ENCODE measurements at places on chromosomes 2 and 18.
A peak's percentile ranks its signal among the peaks of the same experiment; 100 is the strongest.

GRCh38 chr2:62163106-62163831 lies 32.6 kb upstream of the B3GNT2 start:
- DNase-seq: no peak

- no peak for DNase-seq
Observed at GRCh38 chr2:209875270-209875669, 103.6 kb downstream of the UNC80 start.

- DNase-seq: no peak
Observed at GRCh38 chr2:205720451-205720902, 38.2 kb downstream of the NRP2 start.

DNA sequence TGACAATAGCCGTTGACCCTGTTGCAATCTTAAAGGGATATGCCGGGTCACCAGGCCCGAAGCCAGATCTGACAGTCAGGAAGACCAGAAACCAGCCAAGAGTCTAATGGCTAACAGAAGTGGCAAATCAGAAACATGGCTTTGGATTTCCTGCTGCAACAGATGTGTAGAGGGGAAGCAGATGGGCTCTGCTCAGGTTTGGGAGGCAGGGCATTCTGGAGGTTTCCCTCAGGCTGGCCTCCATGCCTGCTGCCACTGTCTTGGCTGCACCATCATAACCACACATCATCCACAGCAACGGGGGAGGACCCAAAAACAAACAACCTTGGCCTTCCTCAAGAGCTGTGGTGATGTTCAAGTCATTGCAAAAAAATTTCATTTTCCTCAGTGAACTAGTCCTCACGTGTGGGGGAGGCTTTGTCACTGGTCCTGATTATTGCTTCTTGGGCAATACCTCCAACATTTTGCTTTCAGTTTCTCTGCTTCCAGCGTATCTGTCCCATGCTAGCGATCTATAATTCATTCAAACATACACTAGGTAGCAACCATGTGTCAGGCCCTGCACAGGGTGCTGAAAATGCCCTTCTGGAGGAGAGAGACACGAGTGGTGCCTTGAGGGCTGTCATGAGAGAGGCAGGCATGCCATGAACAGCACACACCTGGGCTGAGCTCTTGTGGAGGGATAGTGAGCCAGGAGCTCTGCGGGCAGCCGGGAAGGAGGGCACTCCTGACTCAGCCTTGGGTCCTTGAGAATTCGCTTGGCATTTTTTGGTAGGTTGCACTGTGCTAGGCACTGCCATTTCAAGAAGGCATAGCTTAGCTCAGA lies 48.2 kb upstream of the LGALSL start:
- peak; percentile 40 for DNase-seq

- DNase-seq: no peak
Observed at GRCh38 chr2:240561325-240561971, 1.3 kb downstream of the DUSP28 start.

DNA sequence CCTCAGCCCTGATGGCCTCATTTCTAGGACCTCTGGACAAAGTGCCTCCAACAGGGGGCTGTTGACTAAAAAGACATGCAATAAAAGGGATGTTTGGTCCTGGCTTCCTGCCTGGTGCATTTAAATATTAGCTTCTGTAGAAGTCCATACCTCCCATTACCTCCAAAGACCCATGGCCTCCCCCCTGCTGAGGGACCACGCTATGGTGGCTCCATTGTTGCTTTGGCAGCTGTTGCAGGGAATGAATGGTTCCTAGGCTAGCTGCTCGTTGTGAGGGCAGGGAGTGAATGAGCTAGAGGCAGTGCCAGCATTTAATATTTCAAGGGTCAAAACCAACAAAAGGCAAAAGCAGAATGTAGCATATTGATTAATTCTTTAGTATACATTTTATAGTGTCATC lies 285.9 kb downstream of the SLC8A1 start:
- DNase-seq: no peak

- DNase-seq: peak; percentile 49
Observed at GRCh38 chr18:63307551-63308200, 11.9 kb downstream of the BCL2 start.

DNA sequence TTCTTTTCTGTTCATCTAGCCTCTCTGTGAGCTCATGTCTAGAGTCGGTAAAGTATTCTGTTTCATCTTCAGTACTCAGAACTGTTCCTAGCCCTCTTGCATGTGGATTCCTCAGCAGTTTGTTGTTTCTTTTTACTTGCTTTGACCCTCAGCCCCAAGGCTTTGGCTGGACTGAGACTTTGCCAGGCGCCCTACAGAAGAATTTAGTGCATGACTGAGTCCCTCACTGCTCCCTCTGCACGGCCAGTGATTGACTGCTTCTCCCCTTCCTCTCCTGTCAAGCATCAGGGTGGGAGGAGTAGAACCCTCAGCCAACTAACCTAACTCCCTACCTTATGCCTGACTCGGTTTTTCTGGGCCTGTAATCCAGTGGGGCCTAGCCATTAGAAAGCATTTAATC lies 109.8 kb downstream of the ESCO1 start:
- DNase-seq: no peak

DNA sequence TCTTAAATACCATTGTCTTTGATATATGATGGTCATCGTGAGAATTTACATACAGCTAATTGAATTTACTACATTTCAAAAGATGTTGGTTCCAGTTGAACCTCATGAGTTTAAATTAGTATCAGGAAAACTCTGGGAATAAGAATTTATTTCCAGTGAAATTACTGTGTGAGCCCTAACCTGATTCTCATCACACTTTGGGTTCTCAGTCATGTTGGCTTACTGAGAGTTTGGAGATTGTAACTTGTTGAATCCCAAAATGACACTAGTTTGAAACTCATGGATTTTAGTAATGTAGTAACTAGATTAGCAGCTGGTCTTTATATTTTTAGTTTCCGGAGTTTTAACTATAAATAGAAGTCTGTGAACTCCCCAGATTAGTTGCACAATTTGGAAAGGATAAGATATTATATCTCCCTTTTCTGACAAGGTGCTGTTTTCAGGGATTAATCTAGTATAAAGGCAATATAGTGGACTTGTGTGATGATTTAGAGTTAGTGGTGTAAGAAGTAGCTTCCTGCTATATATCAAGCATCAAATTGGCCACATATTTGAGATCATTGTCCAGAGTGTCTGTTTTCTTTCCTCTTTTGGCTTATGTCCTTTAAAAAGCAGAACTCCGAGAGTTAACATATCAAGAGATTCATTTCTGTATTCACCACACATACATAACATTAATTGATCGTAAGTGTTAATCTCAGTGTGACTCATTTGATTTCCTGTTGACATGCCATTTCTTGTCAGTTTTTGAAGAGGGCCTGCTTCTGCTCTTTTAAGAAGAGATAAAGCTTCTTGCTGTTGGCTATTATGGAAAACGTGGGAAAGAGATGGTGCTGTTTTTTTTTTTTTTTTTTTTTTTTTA lies 15.7 kb downstream of the NDUFV2 start:
- no peak for DNase-seq

DNA sequence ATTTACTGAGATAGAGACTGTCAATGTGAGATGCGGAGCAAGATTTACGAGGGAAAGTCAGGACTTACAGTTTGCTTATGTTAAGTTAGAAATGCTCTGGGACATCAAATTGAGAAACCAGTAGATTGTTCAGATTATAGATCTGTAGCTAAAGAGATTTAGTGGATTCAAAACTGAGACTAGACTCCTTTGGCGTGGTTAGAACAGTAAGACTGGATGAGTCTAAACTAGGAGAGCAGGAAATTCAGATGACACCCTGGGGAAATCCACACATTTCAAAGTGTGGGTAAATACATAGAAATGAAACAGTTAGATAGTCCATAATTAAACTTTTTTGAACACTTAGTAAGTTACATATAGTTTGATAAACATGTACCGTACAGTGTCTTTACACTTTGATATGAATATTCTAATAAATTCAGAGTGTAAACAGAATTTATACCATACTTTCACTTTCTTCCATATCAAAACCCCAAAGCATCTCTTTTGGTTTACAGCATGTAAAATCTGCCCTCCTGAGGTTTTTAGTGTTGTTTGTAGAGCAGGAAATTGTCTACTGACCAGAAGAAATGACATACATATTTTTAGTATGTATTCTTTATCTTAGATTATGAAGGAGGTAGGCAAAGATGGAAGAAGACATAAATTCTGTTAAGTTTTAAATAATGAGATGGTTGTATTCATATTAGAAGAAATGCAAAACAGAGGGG lies 231.5 kb downstream of the NYAP2 start:
- no peak for DNase-seq

- DNase-seq: no peak
Observed at GRCh38 chr2:190678444-190679162, 29.7 kb downstream of the NAB1 start.

GRCh38 chr2:54500404-54501205 lies 44.5 kb downstream of the SPTBN1 start:
- DNase-seq: no peak

DNA sequence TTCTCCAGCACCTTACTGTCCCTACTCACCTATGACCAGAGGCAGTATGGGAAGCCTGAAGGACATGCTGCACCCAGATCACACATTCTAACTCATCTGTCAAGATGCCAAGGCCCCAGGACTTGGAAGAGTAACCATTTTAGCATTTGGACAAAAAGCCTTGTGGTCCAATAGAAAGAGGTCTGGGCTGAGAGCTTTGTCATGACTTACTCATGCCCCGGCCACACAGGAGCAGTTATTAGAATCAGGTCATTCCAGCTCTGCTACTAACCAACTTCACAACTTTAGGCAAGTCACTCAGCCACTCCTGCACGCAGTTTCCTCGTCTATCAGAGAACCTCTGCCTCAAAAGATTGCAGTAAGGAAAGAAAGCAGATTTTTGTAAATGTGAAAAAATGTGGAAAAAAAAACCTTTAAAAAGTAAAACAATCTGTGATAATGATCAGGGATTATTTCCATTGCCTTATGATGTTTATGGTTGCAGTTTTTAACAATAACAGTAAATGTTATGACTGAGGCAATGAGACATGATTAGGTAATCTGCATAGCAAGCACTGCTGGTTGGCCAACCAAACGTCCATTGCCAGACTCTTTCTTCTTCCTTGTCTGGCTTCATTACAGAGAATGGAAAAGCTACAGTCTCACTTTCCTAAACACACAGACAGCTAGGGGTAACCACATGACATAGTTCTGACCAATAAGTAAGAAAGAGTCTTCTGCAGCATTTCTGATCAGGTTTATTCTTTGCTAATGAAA lies 255.4 kb upstream of the CHAC2 start:
- no peak for DNase-seq

DNA sequence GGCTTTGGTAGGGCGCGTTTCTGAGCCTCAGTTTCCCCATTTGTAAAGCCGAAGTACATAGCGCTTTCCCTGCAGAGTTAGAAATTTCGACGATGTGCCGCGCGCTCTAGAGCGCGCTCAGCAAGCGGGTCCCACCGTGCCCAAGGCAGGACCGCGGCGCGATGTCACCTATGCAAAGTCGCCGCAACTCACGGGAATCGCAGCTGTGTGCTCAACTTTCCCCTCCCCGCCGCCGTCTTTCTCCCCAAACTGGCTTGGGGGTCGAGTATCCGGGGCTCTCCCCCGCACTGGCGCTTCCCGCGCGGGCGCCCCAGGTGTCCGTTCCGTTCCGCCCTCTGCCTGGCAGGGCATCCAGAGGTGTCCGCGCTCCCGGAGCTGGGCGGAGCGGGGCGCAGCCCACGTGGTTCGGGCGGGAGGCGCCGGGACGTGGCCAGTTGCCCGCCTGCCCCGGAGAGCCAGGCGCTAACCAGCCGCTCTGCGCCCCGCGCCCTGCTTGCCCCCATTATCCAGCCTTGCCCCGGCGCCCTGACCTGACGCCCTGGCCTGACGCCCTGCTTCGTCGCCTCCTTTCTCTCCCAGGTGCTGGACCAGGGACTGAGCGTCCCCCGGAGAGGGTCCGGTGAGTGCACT lies at the start of gene MLPH:
TSS of gene MLPH (plus strand) at position 433 of the 630 bp plus-strand sequence. CDS start 6,176 bp downstream, outside the sequence.
- no peak for DNase-seq

DNA sequence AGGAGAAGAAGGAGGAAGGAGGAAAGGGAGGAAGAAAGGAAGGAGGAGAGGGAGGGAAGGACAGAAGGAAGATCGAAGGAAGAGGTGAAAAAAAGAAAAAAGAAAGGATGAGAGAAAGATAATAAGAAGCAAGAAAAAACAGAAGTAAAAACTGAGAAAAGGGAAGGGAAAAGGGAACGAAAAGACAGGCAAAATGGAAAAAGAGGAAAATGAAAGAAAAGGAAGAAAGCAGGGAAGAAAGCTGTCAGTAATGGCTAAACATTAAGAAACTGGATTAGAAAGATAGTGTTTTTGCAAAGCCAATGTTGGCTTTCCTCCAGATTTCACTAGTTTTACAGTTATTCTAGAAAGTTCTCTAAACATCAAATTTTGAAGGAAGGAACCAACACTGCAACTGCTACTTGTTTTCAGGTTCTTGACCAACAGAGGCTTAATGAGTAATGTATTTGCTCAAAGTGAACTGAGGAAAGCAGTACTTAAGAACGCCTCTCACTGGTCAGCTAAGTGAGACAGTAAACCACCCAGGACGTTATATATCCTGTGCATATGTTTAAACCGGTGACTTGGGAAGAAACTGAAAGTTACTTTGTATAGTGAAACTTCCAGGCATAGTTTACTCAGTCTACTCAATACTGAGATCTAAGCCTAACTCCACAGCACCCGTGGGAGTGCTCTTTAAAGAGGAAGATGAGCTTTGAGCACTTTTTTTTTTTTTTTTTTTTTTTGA lies 286.2 kb upstream of the TRIB2 start:
- no peak for DNase-seq

DNA sequence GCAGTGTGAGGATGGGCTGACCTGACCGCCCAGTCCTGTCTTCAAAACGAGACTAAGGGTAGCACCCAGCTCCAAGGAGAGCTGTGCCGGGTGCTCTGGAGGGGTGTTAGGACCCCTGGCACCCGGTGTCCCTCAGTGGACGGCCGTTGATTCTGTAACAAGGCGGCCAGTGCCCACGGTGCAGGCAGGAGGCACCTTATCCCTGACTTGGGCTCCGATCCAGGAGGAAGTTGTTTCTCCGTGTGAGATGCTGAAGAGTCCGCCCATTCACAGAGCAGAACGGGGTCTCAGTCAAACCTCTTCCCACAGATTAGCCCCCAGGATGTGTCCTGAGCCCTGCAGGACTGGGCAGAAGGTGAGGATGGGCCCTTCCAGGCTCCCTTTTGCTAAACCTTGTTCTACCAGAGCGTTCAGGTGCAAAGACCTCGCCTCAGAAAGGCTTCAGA lies 123.0 kb downstream of the NFATC1 start:
- no peak for DNase-seq

- DNase-seq: no peak
Observed at GRCh38 chr2:226671141-226671676, 128.4 kb downstream of the IRS1 start.

DNA sequence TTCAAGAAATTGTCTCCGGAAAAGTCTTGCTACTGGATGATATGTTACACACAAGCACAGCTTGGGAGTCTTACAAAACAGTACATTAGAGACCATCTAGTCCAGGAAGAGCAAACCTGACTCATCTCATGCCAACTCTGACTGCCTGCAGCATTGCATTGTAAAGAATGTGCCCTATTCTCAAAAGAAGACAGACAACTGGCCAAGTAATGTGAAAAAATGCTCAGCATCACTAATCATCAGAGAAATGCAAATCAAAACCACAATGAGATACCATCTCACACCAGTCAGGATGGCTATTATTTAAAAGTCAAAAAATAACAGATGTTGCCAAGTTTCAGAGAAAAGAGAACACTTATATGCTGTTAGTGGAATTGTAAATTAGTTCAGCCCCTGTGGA lies 42.7 kb upstream of the GORASP2 start:
- DNase-seq: no peak

GRCh38 chr2:221883976-221884375 lies 311.9 kb upstream of the EPHA4 start:
- DNase-seq: no peak

All from NCI-H446 treated with DMSO at 0.1 percent for 48 hours (cell line).